ENCODE measurements at places on chromosomes 2 and 18. TPM values are rescaled to one million over a fixed set of nuclear protein-coding genes. Genes with fewer than 3 reads are reported as not detected.

RFTN2 gene
- total RNA-seq, result 5.6 TPM

STK39 gene
- total RNA-seq, result 23.2 TPM

GPN1 gene
- total RNA-seq, result 16.6 TPM

PMAIP1 gene
- total RNA-seq, result 0.58 TPM

NEDD4L gene
- total RNA-seq, result 45.8 TPM

CABYR gene
- total RNA-seq, result not detected

ANKRD30BL gene
- not detected for total RNA-seq

MBD5 gene
- 21.9 TPM for total RNA-seq

MDH1B gene
- 0.69 TPM for total RNA-seq

DNA sequence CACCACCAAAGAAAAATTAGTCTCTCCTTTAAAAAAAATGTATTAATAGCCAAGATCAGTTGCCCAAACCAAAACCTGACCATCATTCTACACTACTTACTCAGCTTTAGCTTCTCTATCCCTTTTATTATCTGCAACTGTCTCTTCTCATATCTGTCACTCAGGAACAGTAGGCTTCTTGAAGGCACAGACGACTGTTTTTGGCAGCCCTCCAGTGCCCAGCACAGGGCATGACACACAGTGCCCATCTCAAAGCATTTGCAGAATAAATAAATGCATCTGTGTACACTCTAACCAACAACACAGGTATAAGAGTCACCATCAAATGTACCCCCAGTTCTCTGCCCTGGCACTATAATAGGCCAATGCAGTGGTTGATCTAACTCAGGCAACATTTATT, 117.2 kb downstream of the UXS1 start:
- no peak for DNase-seq

GRCh38 chr2:233473386-233473791, 93.2 kb downstream of the USP40 start:
- DNase-seq, result no peak

GRCh38 chr2:67258122-67258521, 139.0 kb upstream of the ETAA1 start:
- no peak for DNase-seq

GRCh38 chr18:63951302-63951705, 2.2 kb downstream of the HMSD start:
- DNase-seq, result no peak

- DNase-seq, result no peak
These were observed 20.3 kb downstream of the RALB start for GRCh38 chr2:120272763-120273481.

- no peak for DNase-seq
These were observed 101.7 kb upstream of the ETAA1 start for GRCh38 chr2:67295406-67295805.

DNA sequence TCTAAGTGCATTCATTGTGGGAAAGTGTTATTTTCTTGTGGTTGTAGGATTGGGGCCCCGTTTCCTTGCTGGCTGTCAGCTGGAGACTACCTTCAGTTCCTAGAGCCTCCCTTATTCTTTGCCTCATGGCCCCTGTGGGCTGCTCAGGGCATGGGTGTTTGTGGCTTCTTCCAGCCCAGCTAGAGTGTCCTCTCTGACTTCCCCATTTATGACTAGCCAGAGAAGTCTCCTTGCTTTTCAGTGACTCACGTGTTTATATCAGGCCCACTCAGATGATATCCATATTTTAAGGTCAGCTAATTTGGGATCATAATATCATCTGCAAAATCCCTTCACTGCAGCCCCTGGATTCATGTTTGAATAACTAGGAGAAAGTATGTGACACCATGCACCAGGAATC, 62.8 kb downstream of the DTNA start:
- no peak for DNase-seq

DNA sequence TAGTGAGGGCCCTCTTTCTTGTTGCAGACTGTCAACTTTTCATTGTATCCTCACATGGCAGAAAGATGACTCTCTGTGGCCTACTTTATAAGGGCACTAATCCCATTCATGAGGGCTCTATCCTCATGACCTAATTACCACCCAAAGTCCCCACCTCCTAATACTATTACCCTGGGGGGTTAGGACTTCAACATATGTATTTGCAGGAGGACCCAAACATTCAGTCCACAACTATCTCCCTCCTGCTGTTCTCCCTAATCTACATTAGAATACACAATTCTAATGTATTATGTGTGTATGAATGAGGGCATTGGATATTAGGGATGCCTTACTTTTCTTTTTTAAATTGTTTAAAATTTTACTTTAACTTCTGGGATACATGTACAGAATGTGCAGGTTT, 246.0 kb upstream of the TANK start:
- no peak for DNase-seq

GRCh38 chr2:105032476-105032875, 5.4 kb upstream of the MRPS9 start:
- no peak for DNase-seq

DNA sequence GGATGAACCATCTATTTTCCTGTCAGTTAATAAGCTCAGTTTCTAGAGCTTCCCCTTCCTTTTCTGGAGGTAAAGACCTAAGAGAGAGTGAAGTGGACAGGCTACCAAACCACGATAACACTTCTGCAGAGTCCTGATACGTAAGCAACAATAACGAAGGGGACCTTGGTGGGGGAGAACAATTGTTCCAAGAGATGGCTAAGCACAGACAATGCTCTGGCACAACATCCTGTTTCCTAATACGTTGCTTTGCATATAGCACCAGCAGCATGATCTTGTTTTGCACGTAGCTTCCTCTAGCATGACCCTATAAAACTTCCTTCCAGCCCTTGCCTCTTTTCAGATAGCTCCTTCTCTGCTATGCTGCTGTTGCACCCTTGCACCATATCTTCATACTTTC, 247.3 kb downstream of the RAD51AP2 start:
- DNase-seq, result no peak

GRCh38 chr2:237747189-237747588, 51.4 kb upstream of the RBM44 start:
- DNase-seq, result no peak

- DNase-seq, result no peak
These were observed 129.9 kb downstream of the CDC42EP3 start for GRCh38 chr2:37541516-37541915.

Measured in left ventricle myocardium inferior (tissue), 1 donor.